EH (cell line): ENCODE measurements at places on chromosomes 2 and 18.

DNA sequence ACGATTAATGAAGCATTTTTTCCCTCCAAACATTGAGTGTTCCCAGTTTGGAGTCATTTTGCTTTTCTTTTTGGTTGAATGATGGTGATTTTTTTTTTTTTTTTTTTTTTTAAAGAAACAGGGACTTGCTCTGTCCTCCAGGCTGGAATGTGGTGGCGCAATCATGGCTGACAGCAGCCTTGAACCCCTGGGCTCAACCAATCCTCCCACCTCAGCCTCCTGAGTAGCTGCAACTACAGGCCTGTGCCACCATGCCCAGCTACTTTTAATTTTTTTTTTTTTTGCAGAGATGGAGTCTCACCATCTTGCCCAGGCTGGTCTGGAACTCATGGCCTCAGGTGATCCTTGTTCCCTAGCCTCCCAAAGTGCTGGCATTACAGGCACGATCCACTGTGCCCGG, 46.2 kb downstream of the IMPA2 start:
- no peak for DNase-seq

GRCh38 chr2:156115338-156115737, 217.2 kb downstream of the NR4A2 start:
- DNase-seq: no peak

DNA sequence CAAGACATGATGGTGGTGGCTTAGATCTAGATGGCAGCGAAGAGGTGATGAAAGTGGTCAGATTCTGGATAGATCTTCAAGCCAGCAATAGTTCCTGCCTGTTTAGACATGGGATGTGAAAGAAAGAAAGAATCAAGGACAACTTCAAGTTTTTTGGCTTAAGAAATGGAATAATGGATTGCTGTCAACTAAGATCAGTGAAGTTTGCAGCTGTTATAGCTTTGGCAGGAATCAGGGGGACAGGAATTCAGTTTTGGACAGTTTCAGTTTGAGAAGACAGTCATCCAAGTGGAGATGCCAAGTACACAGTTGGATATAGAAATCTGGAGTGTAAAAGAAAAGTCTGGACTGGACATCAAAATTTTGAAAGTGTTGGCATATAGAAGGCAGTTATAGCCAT, 283.7 kb upstream of the PKDCC start:
- no peak for DNase-seq

DNA sequence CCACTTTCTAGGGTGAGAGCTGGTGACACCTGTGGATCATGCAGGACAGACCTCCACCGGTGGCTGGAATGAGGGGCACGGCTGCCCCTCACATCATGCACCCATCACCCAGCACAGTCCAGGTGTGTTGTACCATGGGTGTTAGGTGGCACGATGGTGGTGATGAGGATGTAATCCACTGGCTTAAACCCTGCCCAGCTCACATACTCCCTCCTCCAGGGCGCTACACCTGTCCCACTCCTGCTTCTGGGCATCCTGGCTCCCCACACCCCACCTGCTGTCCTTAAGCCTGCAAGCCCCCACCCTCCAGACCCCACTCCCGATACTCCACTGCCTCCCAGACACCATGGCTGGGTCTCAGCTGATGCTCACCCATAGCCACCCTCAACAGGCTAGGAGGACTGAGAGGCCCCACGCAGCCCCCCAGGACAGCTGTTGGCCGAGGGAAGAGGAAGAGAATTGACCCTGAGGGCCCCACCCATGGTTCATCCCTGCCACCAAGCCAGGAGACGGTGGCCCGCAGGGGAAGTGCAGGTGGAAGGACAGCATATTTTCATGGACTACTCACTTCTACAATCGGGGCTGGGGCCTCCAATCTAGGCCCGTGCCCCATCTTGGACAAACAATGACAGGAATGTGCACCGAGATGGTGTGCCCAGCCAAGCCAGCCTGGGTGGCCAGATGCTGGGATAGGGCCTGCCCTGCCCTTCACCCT, 34.3 kb downstream of the MAL start:
- no peak for DNase-seq

GRCh38 chr18:57434536-57435494, at the start of gene ONECUT2:
Gene ONECUT2, plus strand, starts transcription at chr18:57435374. Its CDS starts 343 bp downstream, at chr18:57435717.
- DNase-seq: peak; percentile 90

DNA sequence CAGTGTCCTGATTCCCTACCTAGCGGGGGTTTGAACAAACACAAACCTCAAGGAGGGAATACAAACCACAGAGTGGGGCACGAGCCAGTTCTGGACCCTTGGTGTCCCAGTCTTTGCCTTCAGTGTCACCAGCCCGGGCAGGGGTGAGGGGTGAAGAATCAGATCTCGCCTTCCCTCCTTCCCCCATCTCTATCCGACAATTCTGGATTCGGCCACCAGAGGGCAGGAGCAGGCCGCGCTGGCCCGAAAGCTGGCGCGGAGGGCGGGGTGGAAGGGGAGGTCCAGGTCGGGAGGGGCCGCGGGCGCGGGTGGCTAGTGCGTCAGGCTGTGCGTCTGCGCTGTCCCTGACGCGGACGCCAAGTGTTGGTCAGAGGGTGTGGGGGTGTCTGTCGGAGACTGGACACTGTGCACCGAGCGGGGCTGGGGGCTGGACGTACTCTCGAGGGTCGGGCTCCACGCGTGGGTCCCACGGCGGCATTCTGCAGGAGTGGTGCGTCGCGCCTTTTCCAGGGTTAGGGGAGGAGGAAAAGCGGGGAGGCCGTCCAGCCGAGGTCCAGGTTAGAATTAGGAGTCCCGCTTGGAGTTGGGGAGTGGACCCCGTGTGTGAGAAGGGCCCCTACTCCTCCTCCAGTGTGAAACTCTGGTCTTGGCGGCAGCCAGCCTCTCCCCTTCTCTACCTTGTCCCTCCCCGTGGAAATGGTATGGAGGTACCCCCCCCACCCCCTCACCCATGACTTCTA, 2.9 kb upstream of the CRYBA2 start:
- peak; percentile 79 for DNase-seq

GRCh38 chr18:63022429-63023022, 297.0 kb downstream of the BCL2 start:
- no peak for DNase-seq

- no peak for DNase-seq
Observed at GRCh38 chr2:187272255-187272654, 175.8 kb downstream of the CALCRL start.

DNA sequence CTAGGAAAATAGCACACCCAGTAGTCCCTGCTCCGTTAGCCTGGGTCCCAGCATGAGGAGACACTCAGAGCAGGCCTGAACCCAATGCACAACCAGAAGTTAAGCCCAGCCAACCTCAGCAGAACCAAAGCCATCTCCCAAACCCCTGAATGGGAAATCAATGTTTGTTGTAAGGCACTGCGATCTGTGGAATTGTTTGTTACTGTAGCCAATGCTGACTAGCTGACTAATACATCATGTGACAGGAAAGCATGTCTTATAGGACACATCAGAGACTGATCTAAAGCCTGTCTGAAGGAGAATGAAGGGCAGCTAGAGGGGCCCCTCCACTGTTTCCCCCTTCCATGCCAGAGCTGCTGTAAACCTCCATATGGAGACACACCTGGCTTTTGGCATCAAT, 96.4 kb downstream of the MARCHF4 start:
- no peak for DNase-seq

DNA sequence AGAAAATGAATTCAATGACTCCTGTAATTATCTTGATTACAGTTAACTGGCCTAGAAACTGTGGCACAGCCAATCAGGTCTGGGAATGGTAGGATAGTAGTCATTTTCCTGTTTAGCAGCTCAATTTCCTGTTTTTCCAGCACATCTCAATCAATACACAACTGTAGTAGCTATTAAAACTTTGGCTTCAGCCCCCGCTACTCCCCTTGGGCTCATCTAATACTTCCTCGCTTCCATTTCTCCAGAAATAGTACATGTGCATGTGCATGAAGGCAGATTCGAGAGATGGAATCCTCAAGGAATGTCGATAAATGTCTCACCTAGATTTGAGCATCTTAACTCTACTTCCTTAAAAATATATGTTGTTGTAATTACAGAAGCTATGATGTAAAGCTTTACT, 9.7 kb downstream of the COBLL1 start:
- DNase-seq: no peak

- no peak for DNase-seq
Observed at GRCh38 chr2:197236816-197237215, 73.8 kb downstream of the ANKRD44 start.

GRCh38 chr2:25025229-25026007, 16.5 kb upstream of the EFR3B start:
- DNase-seq: no peak

GRCh38 chr2:213246497-213247281, 37.6 kb upstream of the SPAG16 start:
- DNase-seq: peak; percentile 54

- peak; percentile 46 for DNase-seq
Observed at GRCh38 chr18:55301824-55302166, 286.2 kb downstream of the TCF4 start.

DNA sequence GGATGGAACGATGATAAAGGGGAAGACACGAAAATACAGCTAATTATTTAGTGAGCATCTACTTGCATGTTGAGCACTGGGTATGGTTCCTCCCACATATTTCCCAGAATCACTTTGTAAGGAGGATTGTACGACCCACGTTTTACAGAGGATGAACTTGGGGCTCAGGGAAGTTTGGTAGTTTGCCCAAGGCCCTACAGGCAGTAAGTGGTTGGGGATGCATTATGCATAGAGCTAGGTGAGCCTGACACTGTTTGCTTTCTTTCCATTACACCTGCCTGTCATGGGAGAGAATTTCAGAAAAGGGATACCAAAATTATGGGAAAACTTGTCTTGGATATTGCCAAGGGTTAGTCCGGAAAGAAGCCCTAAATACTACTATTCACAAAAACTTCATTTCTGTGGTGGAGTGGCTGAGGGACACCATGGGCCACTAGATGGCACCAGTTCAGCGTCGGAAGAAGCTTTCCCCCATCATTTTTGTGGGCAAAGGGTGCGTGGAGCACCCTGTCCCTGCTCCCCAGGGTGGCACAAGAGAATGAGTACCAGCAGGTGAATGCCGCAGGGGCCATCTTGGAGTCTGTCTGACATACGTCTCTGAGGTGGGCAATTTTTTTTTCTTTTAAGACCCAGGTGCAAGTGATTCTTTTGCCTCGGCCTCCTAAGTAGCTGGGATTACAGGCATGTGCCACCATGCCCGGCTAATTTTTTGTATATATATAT, 23.5 kb upstream of the C18orf32 start:
- peak; percentile 60 for DNase-seq

GRCh38 chr18:62420513-62421209, 95.6 kb downstream of the TNFRSF11A start:
- DNase-seq: peak; percentile 52

DNA sequence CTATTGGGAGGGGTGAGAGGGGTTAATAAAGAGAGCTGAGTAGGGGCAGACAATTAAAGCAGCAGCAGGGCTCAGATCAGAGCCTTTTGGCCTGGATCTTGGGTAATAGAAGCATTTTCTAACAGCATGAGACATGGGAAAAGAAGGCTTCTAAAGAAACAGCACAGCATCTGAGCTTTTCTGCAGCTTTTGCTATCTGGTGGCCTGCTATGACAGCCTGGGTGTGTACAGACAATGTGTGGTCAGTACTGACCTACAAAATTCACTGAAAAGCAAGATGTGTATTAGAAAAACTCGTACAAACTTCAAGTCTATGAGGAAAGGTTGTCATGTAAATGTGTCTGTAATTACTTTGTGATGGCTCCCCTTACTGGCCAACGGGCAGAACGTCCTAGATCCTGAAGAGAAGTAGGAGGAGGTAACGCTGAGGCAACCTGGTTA, 95.6 kb downstream of the GALNT3 start:
- peak; percentile 54 for DNase-seq

- no peak for DNase-seq
Observed at GRCh38 chr2:10052216-10052615, 8.9 kb downstream of the KLF11 start.

- peak; percentile 74 for DNase-seq
Observed at GRCh38 chr2:218008060-218009040, 5.6 kb upstream of the TNS1 start.

DNA sequence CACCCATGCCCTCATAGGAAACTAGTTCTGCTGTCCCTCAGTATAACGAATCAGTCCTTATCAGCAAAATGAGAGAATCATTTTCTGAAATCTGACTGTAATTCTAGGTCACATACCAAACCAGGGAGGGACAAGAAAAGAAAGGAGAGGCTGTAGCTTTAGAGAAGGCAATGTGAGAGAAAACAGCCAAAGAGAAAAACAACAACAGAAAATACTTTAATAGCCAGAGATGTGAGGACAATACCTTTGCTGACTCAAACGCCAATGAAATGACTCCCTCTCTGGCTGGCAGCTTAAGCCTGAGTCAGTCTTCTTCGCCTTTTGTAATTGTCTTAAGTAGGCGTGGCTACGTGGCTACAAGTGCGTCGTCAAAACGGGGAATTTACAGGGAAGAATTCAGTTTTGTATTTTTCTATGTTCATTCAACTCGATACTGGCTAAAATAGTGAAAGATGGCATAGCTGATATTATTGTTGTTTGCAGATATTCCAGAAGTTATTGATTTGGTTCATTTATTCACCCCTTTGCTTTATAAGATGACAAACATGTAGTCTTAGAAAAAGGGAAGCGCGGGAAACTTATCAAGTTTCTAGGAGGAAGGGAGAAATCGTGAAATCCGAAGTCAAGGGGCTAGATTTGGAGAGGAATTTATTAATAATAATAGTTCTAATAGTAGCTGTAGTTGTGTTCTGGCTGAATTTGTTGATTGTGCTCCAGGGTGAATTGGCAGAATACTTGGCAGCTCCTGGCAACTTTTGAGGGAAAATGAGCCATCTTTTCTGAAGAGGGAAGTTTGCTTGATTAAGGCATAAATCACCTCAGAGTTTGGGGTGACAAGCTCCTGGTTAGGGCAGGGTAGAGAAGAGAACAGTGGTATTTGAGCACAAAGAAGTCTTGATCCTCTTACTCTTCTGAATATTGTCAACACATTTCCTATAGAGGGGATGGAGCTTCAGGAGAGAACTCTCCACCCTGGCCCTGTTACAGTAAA, at the start of gene IL1A:
Gene IL1A, minus strand, starts transcription at position 295 of the 991 bp plus-strand sequence. CDS start 723 bp downstream, outside the sequence.
- DNase-seq: peak; percentile 70

GRCh38 chr2:223647258-223647952, 45.2 kb upstream of the SCG2 start:
- peak; percentile 55 for DNase-seq

GRCh38 chr2:40395169-40396073, 56.5 kb downstream of the SLC8A1 start:
- peak; percentile 47 for DNase-seq

GRCh38 chr2:44736270-44736942, 205.1 kb upstream of the SIX3 start:
- no peak for DNase-seq

DNA sequence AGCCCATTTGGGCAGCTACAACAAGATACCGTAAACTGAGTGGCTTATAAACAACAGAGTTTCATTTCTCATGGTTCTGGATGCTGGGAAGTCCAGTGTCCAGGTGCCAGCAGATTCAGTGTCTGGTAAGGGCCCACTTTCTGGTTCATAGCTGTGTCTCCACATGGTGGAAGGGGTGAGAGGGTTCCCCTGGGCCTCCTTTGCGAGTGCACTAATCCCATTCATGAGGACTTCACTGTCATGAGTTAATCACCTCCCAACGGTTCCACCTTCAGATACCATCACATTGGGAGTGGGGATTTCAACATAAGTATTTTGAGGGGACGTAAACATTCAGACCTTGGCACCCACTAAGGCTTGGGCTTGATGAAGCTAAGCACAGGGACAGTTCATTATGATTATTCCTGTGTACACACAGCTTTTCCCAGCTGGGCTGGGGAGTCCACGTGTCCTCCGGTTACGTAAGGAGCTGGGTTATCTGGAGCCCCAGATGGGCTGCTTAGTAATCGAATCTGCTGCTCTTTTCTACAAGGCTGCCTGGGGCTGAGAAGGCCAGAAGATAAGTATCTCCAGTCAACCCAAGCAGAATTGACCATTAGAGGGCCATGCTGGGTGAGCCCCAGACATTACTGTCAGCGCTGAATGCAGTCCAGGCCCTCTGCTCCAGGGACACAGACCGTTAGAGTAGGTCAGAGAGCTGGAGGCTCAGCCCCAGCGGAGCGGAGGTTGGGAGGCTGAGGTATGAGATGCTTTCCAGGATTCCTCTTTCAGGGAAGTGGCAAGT, 42.7 kb downstream of the EPAS1 start:
- peak; percentile 45 for DNase-seq
